ENCODE measurements at places on chromosomes 2 and 18.

DNA sequence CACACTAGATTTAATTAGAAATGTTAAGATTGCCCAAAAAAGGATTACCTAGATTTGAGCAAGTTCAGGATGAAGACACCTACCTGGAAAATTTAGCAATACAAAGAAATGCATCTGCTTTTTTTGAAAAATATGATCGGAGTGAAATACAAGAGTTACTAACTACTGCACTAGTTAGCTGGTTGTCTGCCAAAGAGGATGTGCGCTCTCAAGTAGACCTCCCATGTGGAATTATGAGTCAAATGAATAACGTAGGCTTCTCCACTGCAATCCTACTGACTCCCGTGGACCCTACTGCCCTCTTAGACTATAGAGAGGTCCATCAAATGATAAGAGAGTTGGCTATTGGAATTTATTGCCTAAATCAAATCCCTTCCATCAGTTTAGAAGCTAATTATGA is 2.0 kb downstream of the ANKAR start:
- no peak for DNase-seq

DNA sequence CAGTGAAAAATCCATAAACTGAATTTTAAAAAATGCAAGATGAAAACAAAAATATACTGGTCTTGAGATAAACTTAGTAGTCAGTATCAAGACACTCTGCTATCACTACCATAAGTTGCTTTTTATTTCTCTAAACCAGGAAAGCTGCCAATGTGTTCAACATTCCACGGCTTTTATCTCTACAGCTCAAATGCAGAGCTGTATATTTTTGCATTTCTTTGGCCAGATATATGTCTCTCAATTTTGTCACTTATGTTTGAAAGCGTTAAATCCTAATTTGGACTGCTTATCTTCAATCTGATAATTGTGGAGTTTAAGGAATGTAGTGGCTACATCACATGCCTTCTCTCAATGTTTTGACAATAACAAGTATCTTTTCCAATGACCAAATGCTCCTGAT is 609.5 kb downstream of the EPHA4 start:
- DNase-seq = no peak

DNA sequence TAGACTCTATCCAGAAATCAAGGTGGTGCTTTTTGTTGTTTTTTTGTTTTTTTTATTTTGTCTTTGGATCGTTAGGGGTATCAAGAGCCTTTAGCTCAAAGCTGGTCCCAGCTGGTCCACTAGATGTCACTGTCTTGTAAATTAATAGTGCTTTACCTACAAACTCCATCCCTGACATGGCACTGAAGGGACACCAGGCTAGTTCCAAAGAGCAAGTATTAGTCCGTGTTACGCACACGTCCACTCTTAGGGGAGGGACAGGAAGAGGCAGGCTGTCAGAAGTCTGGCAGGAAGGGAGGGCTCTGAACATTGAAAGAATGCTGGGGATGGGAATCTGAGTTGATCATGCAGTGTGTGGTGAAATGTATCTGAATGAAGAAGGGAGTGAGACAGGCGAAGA is 85.9 kb upstream of the CCBE1 start:
- DNase-seq = no peak

DNA sequence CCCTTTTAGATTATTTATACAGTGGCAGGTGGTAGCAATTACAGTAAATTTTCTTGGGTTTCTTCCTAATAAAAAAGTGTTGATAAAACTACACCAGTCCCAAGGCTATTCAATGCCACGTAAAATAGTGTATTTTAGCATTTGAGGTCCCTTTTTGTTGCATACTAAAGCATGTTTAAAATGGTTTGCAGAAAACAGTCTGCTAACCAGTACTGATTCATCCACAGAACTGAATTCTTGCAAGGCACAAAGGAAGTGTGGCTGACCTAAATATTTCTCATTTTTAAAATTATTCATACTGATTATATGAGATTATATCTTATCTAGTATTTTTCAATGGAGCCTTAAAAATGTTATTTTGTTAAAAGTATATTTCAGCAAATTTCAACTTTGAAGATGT is 98.1 kb downstream of the SMAD2 start:
- no peak for DNase-seq

- no peak for DNase-seq
Observed at GRCh38 chr2:149290662-149291061, 39.7 kb upstream of the LYPD6 start.

- DNase-seq = no peak
Observed at GRCh38 chr2:95106081-95106480, 15.5 kb downstream of the MRPS5 start.
